ENCODE measurements at places on chromosomes 6 and 20.
A peak's percentile ranks its signal among the peaks of the same experiment; 100 is the strongest.

GRCh38 chr6:126551832-126552231, 211.9 kb downstream of the CENPW start:
- H3K4me1 ChIP-seq, result no peaks in the 10 kb centered on the region
- DNase-seq, result no peak
- H3K27ac ChIP-seq, result no peak overlapping the region
- H3K36me3 ChIP-seq, result no peaks in the 10 kb centered on the region
- no peak overlapping the region for H3K4me3 ChIP-seq

DNA sequence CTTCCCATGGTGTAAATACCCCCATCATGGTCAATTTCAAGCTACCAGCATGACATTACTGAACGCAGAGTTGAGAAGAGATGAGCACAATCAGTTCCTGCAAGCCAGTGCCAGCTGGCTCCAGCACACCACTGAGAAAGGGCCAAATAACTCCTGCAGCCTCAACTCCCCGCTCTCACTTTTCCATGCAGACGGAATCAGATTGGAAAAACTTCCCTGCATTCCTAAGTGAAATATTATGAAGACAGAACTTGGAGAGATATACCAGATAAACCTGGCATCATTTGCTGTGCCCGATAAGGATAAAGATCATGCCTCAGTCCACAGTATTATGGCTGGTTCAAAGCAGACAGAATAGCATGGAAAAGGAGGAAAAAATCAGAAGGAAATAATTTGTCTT, 56.7 kb downstream of the FILIP1 start:
- no peaks in the 10 kb centered on the region for H3K36me3 ChIP-seq
- no peak overlapping the region for H3K4me3 ChIP-seq
- H3K4me1 ChIP-seq, result peaks cover 17% of the 10 kb centered on the region
- H3K27me3 ChIP-seq, result no peaks in the 10 kb centered on the region
- H3K27ac ChIP-seq, result peak overlapping the region; percentile 21
- no peak for DNase-seq

DNA sequence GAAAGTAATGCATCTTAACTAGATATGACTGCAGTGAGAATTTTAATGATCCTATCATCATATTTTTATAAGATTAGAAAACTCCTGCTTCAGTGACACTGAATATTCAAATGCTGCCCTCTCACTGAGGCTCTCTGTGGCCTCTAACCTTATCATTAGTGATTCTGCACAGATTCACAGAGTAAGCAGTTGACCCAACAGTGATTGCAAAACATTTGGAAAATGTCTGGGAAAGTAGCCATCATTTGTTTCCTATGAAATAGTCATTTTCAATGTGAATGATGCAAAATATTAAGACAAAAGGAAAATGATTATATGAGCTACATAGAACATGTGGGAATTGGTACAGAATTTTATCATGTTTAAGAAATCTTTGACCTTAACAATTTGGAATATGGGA, 210.3 kb downstream of the TBX18 start:
- no peak overlapping the region for H3K4me3 ChIP-seq
- H3K36me3 ChIP-seq, result no peaks in the 10 kb centered on the region
- no peak for DNase-seq
- peak overlapping the region; percentile 50 for H3K27ac ChIP-seq
- no peaks in the 10 kb centered on the region for H3K27me3 ChIP-seq
- H3K4me1 ChIP-seq, result peaks cover 19% of the 10 kb centered on the region

GRCh38 chr6:42564506-42564825, 637 bp downstream of the UBR2 start:
- peak overlapping the region; percentile 95 for H3K27ac ChIP-seq
- H3K36me3 ChIP-seq, result no peaks in the 10 kb centered on the region
- H3K4me3 ChIP-seq, result peak overlapping the region; percentile 99
- no peaks in the 10 kb centered on the region for H3K27me3 ChIP-seq
